ENCODE measurements at places on chromosomes 5 and 9.

GRCh38 chr9:131298341-131298740, 8.8 kb downstream of the PLPP7 start:
- no peak for DNase-seq

- DNase-seq = no peak
Observed at GRCh38 chr5:143921525-143922311, 109.8 kb downstream of the HMHB1 start.

- no peak for DNase-seq
Observed at GRCh38 chr5:173671121-173671949, 54.9 kb upstream of the BOD1 start.

DNA sequence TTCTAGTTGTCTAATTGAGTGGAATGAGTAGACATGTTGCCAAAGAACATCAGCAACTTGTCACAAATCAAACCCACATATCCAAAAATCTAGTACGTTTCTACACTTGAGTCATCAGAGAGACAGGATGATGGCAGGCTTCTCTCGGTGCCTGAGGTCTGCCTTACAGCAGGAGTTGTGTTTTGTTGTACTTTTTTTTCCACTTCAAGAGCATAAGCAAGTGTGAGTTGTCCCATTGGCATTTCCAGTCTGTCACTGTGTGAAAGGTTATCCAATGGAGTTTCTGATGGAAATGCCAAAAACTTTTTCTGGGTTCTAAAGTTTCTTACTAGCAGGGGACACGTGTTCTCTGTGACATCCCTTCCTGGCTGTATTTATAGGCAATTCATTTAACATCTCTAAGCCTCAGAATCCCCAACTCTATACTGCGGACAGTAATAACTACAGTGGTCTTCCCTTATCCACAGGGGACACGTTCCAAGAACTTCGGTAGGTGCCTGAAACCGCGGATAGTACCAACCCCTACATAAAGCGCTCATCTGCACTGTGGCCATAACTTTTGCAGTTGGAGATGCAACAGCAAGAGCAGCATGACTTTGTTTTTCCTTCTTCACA, 246.5 kb downstream of the SYK start:
- no peak for DNase-seq

GRCh38 chr9:68547417-68547816, 6.7 kb upstream of the TMEM252 start:
- DNase-seq = no peak

GRCh38 chr9:93259490-93260262, 75.7 kb downstream of the WNK2 start:
- peak; percentile 6 for DNase-seq

GRCh38 chr5:157197086-157197485, 16.4 kb downstream of the ITK start:
- DNase-seq = no peak

DNA sequence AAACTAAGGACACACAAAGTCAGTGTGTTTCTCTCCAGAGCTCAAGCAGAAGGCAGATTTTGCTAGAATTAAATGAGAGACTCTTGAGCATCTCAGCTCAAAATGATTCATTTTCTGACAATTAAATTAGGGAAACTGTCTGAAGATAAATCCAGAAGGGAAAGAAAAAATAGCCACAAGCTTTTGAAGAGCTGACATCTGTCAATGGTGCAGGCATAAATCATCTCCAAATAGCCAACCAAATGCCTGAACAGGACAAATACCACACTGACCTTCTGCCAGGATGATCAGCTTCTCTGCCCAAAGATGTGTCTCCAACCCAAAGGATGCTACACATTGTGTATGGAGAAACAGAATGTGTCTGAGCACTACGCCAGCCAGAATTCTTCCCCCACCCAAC, 199.3 kb downstream of the CTNND2 start:
- no peak for DNase-seq

DNA sequence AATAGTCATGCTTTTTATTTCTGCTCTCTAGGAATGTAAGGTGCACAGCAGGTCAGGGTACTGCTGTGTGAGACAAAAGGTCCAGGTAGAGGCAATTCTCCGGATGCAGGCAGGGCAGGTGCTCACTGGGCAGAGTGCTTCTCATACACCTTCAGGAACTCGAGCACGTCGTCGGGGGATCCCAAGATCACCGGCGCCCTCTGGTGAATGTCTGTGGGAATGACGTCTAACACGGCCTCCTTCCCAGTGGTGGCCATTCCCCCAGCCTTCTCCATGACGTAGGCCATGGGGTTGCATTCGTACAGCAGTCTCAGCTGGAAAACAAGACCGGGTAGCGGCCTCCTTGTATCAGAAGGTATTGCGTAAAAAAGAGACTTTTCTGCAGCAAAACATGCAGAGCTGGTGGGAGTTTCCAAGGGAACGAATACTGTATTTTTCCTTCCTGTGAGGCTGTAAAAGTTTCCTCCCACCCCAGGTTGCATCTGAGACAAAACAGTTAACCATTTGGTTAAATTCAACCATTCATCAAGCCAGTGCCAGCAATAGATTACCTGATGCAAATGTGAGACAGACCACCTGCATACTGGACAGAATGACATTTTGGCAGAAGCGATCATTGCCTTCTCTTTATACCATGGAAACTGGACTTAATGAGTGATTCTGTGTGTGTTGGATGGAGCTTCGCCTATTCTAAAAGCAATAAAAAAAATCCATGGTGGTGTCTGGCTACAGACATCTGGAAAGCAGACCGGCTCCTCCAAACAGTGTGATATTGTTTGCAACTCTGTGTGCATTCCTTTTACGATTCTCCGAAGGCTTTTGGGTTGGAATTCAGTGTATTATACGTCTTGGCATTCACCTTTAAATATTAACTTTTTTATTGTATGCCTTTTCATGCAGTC, 9.9 kb upstream of the FBP2 start:
- peak; percentile 88 for DNase-seq
